Chondrocyte (in vitro differentiated cells): ENCODE measurements at places on chromosomes 6 and 20. TPM values are rescaled to one million over a fixed set of nuclear protein-coding genes. Genes with fewer than 3 reads are reported as not detected.

- no peak overlapping the region for H3K27ac ChIP-seq
- no peaks in the 10 kb centered on the region for H3K36me3 ChIP-seq
- no peak overlapping the region for H3K4me3 ChIP-seq
- H3K4me1 ChIP-seq: peaks cover 5% of the 10 kb centered on the region
- DNase-seq: no peak
Measured at GRCh38 chr6:21039926-21040325, 505.7 kb downstream of the CDKAL1 start.

DNA sequence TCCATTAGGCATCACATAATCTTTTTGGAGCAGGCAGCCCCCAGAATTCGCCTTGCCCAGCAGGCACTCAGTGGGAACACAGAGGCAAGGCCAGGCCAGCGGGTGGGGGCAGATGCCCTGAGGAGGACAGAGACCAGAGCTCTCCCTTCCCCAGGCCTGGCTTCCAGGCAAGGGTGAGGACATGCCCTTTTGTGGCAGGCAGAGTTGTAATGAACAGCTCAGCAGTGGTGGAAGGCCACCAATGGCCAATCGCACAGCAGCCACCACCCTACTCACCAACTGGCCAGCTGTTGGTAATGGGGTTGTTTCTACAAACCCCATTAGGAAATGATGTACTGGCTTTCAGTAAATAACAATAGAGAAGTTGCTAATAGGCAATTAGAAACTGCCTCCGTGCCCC is 15.4 kb upstream of the DDO start:
- no peak overlapping the region for H3K27ac ChIP-seq
- peaks cover 33% of the 10 kb centered on the region for H3K27me3 ChIP-seq
- no peak for DNase-seq
- no peaks in the 10 kb centered on the region for H3K36me3 ChIP-seq
- H3K4me3 ChIP-seq: no peak overlapping the region
- H3K4me1 ChIP-seq: no peaks in the 10 kb centered on the region

DNA sequence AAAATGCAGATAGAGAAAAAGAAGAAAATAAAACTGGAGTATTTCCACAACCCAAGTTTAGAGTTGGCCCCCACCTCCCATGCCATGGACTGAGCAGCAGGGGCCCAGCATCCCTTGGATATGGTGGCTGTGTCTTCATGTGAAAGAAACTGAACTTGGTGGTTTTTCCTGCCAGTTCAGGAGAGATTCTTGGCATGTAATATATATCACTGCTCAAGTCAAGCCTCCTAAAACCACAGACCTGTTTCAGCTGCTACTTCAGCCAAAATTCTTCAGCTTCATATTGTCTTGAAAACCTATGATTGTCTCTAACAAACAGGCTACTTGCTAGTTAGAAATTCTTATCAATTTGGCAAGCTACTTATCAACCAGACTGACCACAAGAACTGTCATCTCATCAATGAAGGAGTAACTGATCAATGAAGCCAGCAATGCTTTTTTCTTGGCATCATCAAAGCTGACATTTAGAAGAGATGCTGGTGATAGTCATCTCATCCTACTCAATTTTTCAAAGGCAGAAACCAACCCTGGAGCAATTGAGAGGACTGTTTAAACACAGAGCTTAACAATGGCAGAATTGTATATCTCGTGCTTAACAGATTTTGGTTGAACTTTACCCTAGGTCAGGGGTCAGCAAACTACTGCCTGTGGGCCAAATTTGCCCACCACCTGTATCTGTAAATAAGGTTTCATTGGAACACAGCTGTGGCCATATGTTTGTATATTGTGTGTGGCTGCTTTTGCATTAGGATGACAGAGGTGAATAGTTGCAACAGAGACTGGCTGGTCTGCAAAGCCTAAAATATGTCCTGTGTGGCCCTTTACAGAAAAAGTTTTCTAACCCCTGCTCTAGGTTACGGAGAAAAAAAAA is 10.4 kb upstream of the NOL7 start:
- DNase-seq: no peak
- H3K27me3 ChIP-seq: no peaks in the 10 kb centered on the region
- no peaks in the 10 kb centered on the region for H3K4me1 ChIP-seq
- H3K4me3 ChIP-seq: no peak overlapping the region
- peaks cover 20% of the 10 kb centered on the region for H3K36me3 ChIP-seq

DNA sequence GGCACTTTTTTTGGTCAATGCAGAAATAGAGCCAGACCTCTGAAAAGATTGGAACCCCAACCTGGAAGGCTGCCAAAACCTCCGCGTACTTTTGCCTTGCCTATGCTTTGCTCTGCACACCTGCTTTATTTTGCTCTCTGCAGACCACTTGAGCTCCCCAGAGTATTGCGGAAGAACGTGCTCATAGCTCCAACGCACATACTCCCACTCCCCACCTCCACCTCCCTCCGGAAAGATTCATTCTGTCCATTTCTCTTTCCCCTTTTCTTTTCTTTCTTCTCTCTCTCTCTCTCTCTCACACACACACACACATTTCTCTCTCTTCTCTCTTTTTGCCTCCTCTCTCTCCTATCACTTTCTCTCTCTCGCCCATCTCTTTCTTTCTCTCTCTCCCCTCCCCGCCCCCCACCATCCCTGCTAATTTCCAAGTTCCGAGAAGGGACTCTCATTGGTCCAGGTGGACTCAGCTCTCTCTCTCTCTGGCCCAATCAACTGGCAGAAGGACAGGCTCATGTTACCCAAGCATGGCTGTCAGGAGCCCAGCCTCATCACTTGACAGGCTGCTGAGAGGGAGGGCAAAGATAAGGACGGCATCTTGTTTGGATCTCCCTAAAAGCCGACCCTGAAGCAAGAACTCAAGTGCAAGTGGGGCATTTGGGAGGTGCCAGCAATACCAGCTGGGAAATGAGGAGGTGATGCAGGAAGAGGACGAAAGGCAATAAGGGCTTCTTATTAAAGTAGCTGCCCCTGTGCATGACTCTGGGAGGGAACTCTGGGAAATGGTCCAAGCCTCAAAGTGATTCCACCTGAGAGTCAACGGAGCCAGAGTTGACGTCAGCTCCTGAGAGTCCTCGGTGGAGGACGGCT is 246.1 kb downstream of the LY86 start:
- DNase-seq: no peak
- no peak overlapping the region for H3K27ac ChIP-seq
- no peaks in the 10 kb centered on the region for H3K36me3 ChIP-seq
- peaks cover 2% of the 10 kb centered on the region for H3K4me1 ChIP-seq
- H3K4me3 ChIP-seq: no peak overlapping the region
- H3K27me3 ChIP-seq: peaks cover 21% of the 10 kb centered on the region

- peaks cover 5% of the 10 kb centered on the region for H3K4me1 ChIP-seq
- no peak for DNase-seq
- no peak overlapping the region for H3K27ac ChIP-seq
- H3K4me3 ChIP-seq: no peak overlapping the region
Measured at GRCh38 chr6:88171312-88171711, 5.2 kb upstream of the CNR1 start.

DNA sequence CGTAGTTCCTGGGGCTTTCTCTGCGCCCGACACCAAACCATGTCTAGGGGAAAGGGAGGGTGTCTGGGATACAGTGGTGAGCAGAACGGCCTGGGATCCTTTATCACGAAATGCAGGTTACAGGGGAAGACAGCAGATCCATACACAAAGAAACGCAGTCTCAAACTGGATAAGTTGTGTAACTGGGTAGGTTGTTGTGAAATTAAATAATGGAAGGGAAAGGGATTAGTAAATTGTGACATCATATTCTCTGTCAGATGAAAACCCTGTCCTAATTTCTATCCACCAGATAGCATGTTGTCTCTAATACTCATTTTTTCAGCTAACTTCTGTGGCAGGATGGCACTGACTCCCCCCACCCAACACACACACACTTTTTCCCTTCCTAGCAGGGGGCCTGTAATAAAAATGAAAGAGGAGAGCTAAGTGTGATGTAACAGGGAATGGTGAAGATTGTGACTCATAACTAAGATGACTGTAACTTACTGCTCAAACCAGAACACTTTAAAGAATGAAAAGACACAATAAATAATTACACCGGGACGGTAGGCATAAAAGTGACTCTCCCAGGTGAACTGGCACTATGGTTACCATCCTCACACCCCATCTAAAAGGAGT is 769 bp upstream of the TRPC4AP start:
- H3K36me3 ChIP-seq: peaks cover 4% of the 10 kb centered on the region
- H3K4me3 ChIP-seq: peak overlapping the region; percentile 96
- H3K27me3 ChIP-seq: no peaks in the 10 kb centered on the region
- peaks cover 44% of the 10 kb centered on the region for H3K4me1 ChIP-seq

DNA sequence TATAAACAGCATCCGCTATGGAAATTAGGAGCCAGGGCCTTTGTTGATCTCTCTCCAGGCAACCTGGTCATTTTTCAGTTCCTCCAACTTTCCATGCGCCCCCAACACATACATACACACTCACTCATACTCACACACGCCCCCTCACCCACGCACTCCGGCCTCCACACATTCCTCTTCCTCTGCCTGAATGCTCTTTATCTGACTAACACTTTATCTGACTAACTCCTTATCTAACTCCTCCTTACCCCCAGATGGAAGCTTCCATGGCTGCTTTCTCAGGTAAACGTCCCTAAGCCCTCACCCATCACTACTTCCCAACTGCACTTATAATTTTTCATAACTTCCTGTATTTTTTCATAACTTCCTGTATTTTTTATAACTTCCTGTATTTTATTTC is 17.4 kb downstream of the CASS4 start:
- H3K4me3 ChIP-seq: no peak overlapping the region
- H3K36me3 ChIP-seq: no peaks in the 10 kb centered on the region
- peak overlapping the region; percentile 45 for H3K27ac ChIP-seq
- H3K27me3 ChIP-seq: no peaks in the 10 kb centered on the region
- DNase-seq: no peak

- no peak overlapping the region for H3K27ac ChIP-seq
- H3K27me3 ChIP-seq: no peaks in the 10 kb centered on the region
- no peak overlapping the region for H3K4me3 ChIP-seq
- no peak for DNase-seq
- H3K36me3 ChIP-seq: no peaks in the 10 kb centered on the region
- H3K4me1 ChIP-seq: peaks cover 7% of the 10 kb centered on the region
Measured at GRCh38 chr6:36657942-36658544, 20.5 kb upstream of the CDKN1A start.

DNA sequence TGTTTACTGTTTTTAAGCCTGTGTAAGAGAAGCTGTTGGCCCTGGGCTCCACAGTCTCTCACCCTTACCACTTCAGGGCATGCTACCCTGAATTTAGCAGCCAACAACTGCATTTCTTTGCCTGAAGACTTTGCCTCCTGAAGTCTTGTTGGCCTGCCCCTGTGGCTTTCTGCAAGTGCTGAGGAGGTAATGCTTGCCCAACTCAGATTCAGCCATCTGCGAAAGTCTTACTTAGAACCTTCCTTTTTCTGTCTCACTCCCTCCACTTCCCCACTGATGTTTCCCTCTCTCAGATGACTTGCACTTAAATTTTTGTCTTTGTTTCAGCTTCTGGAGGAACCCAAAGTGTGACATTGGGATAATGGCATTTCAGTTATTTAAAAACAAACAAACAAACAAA is 11.8 kb upstream of the IBTK start:
- peaks cover 18% of the 10 kb centered on the region for H3K27me3 ChIP-seq
- no peak overlapping the region for H3K27ac ChIP-seq
- DNase-seq: no peak
- H3K4me1 ChIP-seq: peaks cover 10% of the 10 kb centered on the region

GRCh38 chr20:47761482-47762047 is 23.7 kb downstream of the SULF2 start:
- DNase-seq: no peak
- H3K4me3 ChIP-seq: no peak overlapping the region
- peaks cover 2% of the 10 kb centered on the region for H3K36me3 ChIP-seq
- peaks cover 17% of the 10 kb centered on the region for H3K4me1 ChIP-seq
- H3K27me3 ChIP-seq: peaks cover 6% of the 10 kb centered on the region

DNA sequence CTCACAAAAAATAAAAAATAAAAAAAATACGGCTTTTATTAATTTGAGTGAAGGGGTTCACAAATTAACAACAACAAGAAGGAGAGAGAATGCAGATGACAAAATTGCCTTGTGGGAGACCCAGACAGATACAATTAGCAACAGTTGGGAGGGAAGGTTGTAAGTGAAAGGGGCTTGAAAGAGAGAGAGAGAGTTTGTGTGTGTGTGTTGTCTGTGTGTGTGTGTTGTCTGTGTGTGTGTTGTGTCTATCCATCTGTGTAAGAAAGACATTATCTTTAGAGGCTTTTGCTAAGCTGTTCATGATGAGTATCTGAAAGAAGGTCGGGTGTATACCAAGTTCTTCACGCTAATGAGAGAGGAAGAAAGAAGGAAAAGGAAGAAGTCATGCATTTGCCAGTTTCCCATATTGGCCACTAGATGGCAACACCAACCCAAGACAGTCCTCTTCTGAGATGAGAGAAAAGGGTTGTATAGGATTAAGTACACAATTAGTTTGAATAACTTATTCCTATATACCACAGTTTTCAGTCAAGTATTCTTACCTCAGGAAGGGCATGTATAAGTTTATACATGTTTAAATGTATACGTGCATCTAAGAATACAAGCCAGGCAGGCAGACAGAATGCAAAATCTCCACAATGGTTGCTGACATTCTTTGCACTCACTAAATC is 63.7 kb upstream of the CD2AP start:
- H3K27me3 ChIP-seq: peaks cover 1% of the 10 kb centered on the region
- no peak for DNase-seq
- H3K36me3 ChIP-seq: no peaks in the 10 kb centered on the region
- peak overlapping the region; percentile 54 for H3K4me3 ChIP-seq
- H3K27ac ChIP-seq: peak overlapping the region; percentile 81

BEND6 gene
- total RNA-seq: 8.9 to 15.8 TPM (median 10.9 TPM) in 3 replicates

TXLNB gene
- total RNA-seq: 0.05 to 0.46 TPM (median 0.10 TPM) in 3 replicates

CGA gene
- 1.3 TPM in 1 of 3 replicates, not detected in the others for total RNA-seq

LST1 gene
- total RNA-seq: not detected in 3 replicates

TTI1 gene
- total RNA-seq: 10.6 to 16.1 TPM (median 10.8 TPM) in 3 replicates
